ENCODE measurements at places on chromosomes 3 and 15. TPM values are rescaled to one million over a fixed set of nuclear protein-coding genes. Genes with fewer than 3 reads are reported as not detected.

GRCh38 chr15:70092464-70093027 lies 5.2 kb downstream of the TLE3 start:
- DNase-seq, result no peak

- DNase-seq, result no peak
These were observed 37.5 kb downstream of the RGMA start for GRCh38 chr15:93051236-93052089.

- DNase-seq, result no peak
These were observed 298.4 kb downstream of the FOXP1 start for GRCh38 chr3:71285086-71285485.

ZNF620 gene
- 2.2 TPM for total RNA-seq

PDCD6IP gene
- 82.4 TPM for total RNA-seq

All from NCI-H460 (cell line).